ENCODE measurements at places on chromosomes 2 and 18.

DNA sequence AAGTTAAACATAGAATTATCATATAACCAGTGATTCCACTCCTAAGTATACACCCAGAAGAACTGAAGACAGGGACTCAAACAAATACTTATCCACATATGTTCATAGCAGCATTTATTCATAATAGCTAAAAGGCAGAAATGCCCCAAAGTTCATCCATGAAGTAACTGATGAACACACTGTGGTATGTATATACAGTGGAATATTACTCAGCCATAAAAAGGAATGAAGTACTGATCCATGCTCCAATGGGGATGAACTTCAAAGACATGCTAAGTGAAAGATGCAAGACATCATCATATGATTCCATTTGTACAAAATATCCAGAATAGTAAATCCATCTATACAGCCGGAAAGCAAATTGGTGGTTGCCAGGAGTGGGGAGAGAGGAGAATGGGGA lies 157.5 kb downstream of the LAMA1 start:
- no peak for DNase-seq

DNA sequence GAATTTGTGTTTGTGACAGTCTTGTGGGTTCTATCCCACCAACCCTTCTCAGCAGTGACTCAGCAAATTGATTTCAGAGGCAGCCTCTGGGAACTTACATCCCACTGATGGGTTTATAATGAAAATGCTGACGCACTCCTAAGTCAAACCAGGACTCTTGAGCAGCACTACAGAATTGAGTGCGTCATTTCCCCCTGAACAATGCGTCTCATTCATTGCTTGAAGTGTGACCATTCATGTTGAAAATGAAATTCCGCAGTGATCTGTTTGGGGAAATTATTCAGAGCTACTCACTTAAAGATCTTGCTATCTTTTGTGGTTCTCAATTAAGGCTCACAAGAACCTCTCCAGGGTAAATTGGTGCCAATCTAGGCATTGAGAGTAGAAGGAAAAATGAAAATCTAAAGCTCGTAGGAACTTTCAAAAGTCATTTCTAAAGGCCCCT lies 417.7 kb upstream of the SLC14A2 start:
- DNase-seq: no peak

DNA sequence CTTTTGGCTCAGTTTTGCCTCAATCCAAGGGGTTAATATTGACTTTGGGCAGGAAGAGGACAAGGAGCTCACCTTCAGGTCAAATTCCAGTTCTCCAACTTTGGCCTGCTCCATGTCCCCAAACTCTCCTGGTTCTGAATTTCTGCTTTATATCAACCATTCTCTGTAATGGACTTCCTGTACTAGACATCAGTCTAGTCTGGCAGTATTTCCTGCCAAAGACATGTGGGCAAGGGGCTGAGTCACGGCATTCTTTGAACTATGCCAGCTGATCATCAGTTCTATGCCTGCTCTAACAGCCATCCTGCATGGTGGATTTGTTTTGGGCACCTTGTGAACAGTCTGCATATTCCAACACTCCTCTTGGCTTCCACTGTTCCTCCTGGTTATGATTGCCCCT lies 199.4 kb downstream of the ZEB2 start:
- peak; percentile 54 for DNase-seq

DNA sequence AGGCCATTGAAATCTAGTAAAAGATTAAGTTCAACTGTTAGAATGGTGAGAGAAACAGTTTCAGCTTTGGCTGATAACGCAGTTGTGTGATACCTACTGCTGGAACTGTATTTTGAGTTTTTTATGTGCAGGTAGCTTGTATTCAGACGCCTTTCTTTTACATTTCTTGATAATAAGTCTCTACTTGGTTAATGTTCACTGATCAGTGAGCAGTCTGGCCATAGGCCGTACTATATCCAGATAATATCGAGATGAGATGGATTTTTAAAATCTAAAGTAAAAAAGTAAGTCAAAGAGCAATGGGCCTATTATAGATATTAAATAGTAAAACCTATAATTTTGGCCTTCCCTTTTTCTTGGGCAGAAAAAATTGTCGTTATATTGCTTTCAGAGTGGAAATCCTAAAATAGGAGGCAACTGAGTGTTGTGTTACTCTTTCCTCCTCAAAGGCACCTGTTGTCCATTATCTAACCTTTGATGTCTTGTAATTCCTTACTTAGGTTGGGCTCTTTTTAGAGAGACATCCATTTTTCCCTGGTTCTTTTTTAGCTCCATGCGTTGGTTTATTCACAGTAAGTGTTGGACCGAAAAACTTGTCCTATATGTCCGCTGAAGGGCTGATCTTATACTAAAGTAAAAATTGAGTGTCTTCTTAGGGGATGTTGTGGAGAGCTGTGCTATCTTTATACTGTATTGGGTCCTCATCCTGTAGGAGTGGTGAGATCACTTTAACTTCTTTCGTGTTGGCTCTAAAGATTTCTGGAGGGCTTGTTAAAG lies 1.7 kb downstream of the EML4 start:
- no peak for DNase-seq
